NCI-H748 treated with DMSO at 0.1 percent for 48 hours (cell line): ENCODE measurements at places on chromosomes 1 and 21.

DNA sequence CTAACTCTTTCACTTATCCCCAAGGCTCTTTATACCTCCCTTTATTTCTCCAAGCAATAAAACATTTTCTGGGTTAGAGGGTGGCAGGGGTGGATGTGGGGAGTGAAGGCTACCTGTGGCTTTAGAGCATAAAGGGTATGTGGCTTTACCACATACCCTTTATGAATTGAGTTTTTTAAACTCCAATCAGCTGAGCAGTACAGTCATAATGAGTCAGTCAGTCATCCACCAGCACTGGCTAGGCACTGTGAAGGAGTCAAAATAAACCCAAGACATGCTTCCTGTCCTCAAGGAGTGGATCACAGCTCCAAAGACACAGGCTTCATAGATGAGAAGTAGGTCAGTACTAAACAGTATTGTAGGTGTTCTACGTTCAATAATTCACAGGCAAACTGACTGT is 2.6 kb upstream of the TDRD10 start:
- DNase-seq = no peak

- DNase-seq = no peak
Measured at GRCh38 chr1:205313563-205314308, 7.8 kb downstream of the NUAK2 start.

GRCh38 chr1:99590578-99591209 is 55.2 kb upstream of the PALMD start:
- no peak for DNase-seq

DNA sequence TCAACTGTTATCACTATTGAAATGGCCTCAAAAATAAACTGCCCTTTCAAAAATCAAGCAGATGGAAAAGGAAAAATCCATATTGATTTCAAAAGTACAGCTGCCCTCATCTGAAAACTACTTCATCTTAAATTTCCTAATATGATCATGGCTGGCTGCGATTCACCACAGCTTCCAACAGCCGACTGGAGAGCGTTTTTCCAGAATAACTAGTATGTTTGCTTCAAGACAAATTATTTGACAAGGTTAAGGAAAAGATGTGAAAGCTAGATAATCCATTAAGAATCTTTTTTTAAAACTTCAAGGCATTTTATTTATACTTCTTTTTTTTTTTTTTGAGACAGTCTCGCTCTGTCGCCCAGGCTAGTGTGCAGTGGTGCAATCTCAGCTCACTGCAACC is 4.1 kb upstream of the DEGS1 start:
- no peak for DNase-seq

DNA sequence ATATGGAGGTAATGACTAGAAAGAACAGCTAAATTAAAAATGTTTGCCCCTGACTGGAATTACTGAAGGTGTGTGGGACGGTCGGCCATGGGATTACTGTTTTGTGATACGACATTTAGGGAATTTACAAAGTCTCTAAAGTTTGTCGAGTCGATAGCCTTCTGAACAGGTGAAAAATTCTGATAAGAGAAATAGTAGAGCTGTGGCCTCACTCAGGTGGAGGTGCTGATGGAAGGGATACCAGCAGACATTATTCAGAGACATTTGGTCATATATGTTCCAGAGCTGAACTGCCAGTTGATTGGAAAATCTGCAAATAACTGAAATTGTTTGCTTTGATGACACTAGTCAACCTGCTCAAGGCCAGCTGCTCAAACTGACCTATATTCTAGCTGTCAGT is 71.1 kb downstream of the ADCY10 start:
- DNase-seq = no peak

GRCh38 chr1:90381598-90381997 is 335.5 kb downstream of the BARHL2 start:
- DNase-seq = no peak

DNA sequence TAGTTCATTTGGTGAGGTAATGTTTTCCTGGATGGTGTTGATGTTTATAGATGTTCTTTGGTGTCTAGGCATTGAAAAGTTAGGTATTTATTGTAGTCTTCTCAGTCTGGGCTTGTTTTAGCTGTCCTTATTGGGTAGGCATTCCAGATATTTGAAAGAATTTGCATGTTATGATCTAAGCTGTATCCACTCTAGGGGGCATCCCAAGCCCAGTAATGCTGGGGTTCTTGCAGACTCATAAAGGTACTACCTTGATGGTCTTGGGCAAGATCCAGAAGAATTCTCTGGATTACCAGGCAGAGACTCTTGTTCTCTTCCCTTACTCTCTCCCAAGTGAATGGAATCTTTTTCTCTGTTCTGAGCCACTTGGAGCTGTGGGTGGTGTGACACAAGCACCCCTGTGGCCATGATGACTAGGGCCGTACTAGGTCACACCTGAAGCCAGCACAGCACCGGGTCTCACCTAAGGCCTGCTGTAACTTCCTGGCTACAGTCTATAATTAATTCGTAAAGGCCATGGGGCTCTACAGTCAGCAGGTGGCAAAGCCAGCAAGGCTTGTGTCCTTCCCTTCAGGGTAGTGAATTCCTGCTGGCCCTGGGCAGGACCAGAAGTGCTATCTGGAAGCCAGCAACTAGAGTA is 74.8 kb upstream of the PDE4B start:
- no peak for DNase-seq

DNA sequence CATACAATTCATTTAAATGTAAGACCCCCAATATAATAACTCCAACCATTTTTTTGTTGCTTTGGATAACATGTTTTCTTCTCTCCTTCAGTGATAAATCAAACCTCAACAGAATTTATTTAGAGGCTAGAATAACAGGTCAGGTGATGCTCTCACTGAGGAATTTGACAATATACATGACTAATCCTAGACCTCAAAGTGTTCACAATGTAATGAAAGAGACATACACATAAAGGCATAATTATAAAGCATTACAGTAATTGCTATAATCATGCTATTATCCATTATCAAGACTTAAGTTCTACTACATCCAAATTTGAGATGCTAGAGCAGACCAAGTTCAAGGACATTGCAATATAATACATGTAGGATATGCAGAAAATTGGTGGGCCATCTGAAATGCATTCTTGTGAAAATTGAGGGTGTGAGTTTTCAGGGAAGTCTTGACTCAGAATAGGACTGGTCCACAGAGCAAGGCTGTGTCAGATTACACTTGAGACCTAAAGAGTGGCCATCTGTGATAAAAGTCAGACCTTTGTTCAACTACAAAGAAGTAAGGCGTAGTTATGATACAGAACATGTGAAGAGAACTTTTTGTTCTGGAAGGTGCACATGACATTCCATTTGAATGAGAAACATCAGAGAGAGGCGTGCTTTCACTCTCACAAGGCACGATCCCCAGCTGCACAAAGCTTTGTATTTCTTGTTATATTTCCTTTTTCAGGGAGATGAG is 45.5 kb downstream of the UTP25 start:
- no peak for DNase-seq
